ENCODE measurements at places on chromosomes 4 and X.

- no peak for DNase-seq
Measured at GRCh38 chr4:54085284-54085683, 14.7 kb upstream of the GSX2 start.

DNA sequence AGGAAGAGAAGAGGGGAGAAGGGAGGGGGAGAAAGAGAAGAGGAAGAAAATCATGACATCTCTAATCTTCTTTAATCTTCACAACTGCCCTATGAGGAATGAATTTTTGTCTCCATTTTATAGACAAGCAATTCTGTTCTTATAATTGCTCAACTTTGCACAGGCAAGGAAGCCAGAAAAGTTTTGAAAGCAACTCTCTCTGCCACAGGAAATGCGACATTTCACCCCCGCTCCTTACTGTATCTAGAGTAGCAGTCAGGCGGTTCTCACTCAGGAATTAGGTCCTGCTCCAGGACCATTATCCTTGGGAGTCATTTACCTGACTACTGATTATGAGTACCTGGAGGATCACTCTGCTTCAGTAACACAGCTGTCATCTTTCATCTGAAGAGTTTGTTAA, 69.2 kb upstream of the FAM9A start:
- no peak for DNase-seq

DNA sequence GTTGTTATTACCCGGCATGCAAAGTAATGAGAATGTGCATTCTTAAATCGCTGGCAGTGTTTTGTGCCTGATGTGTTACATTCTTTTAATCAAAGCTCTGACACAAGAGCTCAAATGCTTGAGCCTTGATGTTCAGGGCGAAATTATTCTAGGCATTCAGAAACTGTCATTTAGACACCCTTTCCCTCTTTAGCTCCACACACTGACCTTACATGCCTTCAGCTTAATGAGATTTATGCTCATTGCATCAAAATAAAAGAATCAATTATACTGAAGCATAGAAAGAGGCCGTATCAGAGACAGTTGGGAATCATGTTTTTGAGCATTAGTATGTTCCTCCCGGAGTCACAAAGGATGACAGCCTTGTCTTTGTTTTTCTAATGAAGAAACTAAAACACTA, 56.7 kb downstream of the FAM114A1 start:
- no peak for DNase-seq

GRCh38 chr4:183099537-183100297, 660 bp downstream of the WWC2 start:
- peak; percentile 27 for DNase-seq

GRCh38 chr4:143404555-143404954, 67.9 kb downstream of the GAB1 start:
- no peak for DNase-seq

DNA sequence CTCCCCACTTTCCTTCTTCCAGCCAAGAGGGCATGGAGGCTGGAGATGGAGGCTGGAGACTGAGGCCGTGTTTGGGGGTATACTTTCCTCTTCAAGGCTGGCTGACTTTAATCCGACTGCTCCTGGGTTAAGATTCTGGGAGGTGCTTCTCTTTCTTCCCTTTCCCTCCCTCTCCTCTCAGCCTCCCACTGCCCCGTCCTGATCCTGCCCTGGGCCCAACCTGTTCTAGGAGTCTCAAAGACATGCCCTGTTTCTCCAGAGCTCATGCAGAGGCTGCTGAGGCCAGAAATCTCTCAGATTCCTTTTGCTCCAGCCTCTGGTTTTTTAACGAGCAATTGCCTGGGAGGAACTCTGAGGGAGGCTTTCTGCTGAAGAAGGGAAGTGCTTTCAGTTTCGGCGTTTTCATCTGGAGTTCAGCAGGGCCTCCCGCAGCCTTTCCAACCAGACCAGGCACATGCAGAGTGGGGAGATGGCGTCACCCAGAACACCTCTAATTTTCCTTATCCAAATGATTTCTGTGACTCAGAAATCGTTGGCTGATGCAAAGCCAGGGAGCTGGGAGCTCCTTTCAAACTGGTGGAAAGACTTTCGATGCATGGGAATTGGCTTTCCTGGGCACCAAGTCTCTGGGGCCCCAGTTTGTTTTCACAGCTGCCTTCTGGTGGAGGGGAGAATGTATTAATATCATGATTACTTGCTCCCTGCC, 34.5 kb upstream of the FAM9C start:
- no peak for DNase-seq

DNA sequence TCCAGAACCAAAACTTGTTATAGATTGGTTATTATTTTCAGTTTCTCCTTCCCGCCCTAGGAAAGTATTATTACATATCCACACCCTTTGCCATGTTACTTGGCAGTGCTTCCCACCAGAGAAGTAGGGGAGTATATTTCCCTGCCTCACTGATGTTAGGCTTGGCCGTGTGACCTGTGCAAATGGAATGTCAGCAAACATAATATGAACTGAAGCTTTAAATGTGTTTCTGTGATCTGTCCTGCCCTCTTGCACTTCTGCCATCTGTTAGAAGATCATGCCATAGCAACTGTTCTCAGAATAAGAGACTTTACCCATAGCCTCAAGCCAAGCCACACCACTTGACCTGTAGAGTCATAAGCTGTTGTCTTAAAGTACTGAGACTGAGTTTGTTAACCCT, 36.7 kb upstream of the NEUROG2 start:
- no peak for DNase-seq

DNA sequence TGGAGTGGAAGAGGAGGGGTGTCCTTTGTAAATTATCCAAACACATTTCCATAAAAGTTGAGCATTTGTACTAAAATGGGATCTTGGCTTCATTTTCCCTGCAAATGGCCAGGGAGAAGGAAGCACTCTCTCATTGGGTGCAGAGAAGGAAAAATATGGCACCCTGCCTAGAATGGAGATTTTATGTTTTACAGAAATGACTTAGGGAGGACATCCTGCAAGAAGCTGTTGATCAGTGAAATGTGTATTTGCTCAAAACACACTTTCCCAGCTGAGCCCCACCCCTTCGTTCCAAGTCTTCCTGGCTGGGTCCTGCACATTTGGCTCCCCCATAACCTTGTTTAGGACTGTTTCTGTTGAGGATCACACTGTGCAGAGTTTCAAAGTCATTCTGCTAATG, 213.5 kb upstream of the TAPT1 start:
- DNase-seq: no peak

- DNase-seq: no peak
Measured at GRCh38 chr4:88008743-88009171, 1.3 kb downstream of the PKD2 start.

GRCh38 chr4:93359586-93359985, 469.0 kb upstream of the ATOH1 start:
- DNase-seq: no peak

DNA sequence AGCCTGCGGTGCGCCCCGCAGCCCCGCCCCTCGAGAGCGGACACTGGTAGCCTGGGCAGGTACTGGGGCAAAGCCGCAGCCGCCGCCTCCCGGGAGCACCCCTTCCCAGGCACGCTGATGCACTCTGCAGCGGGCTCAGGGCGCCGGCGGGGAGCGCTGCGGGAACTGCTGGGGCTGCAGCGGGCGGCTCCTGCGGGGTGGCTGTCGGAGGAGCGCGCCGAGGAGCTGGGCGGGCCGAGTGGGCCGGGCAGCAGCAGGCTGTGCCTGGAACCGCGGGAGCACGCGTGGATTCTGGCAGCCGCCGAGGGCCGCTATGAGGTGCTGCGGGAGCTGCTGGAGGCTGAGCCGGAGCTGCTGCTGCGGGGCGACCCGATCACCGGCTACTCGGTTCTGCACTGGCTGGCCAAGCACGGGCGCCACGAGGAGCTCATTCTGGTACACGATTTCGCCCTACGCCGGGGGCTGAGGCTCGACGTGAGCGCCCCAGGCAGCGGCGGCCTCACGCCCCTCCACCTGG, 401 bp downstream of the SOWAHD start:
- DNase-seq: peak; percentile 32

DNA sequence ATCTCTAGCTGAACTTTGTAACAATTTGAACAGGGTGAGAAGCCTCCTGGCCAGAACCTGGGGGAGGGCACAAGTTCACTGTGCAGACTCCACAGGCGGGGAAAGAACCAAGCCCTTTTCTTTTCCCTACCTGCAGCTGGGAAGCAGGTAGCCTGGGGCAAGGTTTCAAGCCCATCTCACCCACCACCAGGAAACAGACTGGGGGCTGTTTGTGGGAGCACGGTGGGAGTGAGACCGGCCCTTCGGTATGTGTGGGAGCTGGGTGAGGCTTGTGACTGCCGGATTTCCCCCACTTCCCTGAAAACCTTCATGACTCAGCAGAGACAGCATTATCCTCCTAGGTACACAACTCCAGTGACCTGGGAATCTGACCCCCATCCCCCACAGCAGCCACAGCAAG, 211.7 kb downstream of the ZNF674 start:
- no peak for DNase-seq

DNA sequence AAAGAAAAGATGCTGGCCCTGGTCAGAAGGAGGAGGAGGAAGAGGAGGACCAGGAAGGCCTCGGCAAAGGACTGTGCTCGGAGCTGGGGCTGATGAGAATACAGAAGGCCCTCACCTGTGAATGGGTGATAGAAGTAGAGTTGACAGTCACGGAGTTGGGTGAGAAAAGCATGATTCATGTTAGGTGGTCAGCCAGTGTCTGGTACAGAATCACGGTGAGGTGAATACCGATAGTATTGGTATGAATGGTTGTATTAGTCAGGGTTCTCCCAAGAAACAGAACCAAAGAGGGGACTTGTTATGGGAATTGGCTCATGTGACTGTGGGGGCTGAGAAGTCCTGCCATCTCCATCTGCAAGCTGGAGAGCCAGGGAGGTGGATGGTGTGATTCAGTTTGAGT, 32.5 kb upstream of the FAM156A start:
- no peak for DNase-seq

GRCh38 chrX:45577361-45577760, 376.7 kb upstream of the DIPK2B start:
- no peak for DNase-seq

DNA sequence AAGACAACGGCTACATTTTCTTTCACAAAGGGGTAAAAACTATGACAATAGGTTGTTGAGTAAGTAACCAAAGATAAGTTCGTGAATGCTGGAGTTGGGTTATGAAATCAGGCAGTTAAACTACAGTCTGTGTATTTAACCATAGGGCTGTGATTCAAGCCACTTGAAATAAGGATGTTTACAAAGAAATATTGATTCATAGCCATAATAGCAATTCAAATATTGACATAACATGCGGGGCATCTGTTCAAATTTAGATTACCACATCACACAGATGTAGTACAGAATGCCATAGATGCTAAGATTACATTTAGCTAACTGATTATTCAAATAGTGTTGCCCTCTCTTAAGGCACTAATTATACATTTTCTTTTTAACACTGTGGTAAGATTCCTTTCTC, 364.1 kb downstream of the FSTL5 start:
- no peak for DNase-seq

- no peak for DNase-seq
Measured at GRCh38 chrX:21678048-21678612, 20.0 kb upstream of the KLHL34 start.

DNA sequence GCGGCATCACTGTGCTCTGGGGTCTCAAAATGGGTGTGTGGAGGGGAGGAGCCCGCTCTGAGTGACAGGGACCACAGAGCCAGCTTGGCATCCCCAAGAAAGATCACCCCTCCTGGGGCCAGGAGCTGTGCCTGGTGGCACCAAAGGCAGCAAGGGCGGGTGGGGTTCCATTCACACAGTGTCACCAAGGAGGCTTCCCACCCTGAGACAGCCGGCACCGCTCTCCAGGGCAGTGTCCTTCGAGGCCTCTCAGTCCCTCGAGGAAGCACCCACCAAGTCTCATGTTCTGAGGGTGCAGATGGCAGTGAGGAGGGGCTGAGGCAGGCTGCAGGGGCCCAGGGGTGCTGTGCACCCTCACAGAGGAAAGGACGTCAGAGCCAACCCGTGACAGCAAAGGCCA, 44.0 kb upstream of the MAN2B2 start:
- no peak for DNase-seq

DNA sequence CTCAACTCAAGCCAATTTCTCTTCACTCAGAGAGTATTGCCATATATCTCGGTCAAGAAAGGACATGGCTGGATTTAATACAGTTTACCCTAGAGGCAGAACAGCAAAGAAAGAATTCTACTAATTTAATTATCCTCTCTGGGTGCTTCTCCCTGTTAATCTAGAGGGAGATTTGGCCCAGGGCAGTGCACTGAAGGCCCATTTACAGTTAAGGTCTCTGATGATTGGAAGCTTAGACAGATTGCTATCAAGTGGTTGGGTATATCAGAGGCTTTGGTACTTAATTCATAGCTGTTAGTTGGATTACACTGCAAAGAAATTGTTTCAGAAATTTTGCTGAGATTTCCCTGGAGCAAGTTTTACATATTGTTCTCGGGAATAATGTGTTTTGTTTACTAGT, 4.6 kb upstream of the CNKSR2 start:
- no peak for DNase-seq

GRCh38 chr4:1463088-1463926, 57.1 kb upstream of the NKX1-1 start:
- DNase-seq: no peak

GRCh38 chr4:184331268-184331995, 113.8 kb upstream of the ENPP6 start:
- no peak for DNase-seq

DNA sequence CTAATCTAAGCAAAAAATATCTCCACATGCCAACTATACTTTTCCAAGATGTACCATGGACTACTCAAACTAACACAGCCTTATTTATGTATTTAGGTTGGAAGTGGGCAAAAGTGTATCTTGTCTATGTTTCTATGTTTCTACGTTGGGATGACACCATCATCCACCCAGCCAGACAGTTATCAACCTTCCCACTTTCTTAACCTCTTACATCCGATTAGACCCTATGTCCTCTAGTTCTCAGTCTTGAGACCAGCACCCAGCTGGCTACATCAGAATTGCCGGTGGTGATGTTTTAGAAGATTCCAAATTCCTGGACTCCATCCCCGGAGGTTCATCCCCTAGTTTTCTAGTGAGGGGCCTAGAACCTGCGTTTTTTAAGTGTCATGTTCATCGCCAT, 1.0 kb upstream of the AASDH start:
- no peak for DNase-seq

DNA sequence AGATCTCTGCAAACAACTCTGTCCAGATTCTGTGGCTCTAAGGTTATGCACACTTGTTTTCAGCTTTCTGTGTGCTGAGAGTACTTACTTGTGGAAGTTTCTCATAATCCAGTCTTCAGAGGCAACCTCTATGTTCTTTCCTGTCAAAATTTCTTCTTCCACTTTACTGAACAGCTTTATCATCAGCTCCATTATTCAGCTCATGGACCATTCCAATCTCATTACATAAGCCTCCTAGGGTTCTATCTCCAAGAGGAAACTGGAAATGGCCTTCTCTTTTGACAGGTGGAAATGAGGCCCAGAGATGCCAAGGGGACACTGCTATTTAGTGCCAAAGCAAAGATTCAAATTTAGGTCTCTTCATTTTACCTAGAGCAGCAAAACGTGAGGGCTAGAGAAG, 61.3 kb downstream of the CHRDL1 start:
- no peak for DNase-seq

DNA sequence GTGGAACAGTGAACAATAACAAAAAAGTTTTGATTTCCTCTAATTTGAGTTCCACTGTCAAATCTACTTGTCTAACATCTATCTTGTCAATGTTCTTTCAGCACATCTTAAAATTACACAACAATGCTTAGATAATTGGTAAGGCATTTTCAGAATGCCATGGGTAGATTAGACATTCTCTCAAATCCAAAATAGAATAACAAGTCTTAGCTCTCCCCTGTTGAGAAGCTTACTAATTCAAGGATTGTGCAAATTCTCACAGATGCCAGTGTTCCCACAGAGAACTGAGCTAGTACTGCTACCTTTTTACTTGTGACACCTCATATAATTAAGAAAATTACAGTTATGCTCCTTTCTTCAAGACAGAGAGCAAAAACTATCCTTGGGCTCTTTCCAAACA, 2442.0 kb downstream of the PCDH7 start:
- DNase-seq: no peak

GRCh38 chr4:158459085-158459820, 62.4 kb upstream of the RXFP1 start:
- no peak for DNase-seq
